CD4-positive, alpha-beta T cell treated with Interleukin-6 for 4 hours (primary cell): ENCODE measurements at places on chromosomes 13 and 19.

- no peak for DNase-seq
Observed at GRCh38 chr13:50979187-50979586, 69.6 kb downstream of the RNASEH2B start.

GRCh38 chr13:66974174-66974573, 256.0 kb downstream of the PCDH9 start:
- no peak for DNase-seq

GRCh38 chr13:41601718-41602445, 144.5 kb downstream of the RGCC start:
- DNase-seq = no peak

DNA sequence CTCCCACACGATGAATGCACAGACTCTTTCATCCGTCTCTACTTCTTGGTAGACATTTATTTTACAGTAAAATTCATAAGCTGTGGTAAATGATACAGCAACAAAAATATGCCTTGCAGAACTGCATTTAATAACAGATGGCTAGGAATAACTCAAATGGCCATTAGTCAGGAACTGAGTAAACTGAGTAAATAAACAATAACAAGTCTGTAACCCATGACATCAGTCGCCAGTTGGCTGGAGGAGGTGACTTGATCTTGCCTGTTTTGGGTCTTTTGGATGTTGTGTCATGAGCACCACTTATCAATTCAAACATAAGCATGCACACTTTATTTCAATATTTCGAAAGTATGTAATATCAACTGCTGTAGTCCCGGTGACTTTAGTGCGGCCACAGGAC, 632.6 kb upstream of the ARGLU1 start:
- DNase-seq = no peak

DNA sequence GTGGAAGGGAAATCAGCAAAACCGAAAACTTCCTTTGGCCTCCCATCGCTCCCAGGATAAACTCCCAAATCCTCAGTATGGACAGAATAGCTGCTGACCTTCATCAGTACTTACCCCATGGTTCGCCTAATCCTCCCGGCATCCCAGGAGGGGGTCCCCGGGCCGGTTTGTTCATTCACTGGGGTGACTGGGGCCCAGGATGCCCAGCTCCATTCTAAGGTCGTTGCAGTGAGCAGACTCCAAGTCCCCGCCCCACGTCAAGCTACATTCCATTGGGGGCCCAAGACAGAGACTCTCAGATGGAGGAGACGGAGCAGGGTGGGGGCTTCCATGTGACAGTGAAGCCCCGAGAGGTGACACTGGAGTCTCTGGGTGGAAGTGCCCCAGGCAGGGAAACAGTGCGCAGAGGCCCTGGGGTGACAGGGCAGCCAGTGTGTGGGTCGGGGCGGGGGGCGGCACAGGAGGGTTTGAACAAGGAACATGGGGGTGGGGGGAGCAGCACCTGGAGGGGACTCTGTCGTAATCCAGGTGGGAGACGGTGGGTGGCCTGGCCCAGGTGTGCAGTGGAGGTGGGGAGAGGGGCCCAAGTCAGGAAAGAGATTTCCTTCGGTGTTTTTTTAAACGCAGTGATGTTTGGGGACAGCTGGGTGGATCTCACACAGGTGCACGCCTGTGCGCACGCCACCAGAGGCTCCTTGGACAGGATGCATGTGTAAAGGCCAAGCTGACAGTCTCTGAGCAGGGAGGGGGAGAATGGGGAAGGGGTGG, 5.1 kb downstream of the SSBP4 start:
- DNase-seq = no peak

DNA sequence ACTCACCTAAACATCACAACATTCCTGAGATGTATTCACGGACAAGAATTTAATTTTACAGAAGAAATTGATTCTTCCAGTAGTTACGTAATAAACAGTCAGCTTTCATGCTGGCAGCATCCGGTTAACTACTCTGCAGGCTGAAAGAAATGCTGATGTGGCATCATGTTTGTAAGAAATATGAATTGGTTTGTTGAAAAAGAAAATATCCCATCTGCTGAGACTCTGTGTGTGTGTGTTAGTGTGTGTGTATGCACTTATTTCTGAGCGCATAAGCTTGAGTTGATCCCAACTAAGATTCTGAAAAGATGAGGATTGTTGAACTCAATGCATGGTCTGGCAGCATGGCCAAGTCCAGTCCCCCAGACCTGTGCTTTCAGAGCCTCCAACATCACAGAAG, 74.3 kb upstream of the FAM216B start:
- DNase-seq = no peak
